Activated B cell treated with CpG ODN at 0.5 μM for 24 hours (primary cell): ENCODE measurements at places on chromosomes 3 and 15. TPM values are rescaled to one million over a fixed set of nuclear protein-coding genes. Genes with fewer than 3 reads are reported as not detected.

Gene CCR8
- not detected in 2 replicates for total RNA-seq

Gene IGSF11
- not detected in 2 replicates for total RNA-seq

Gene XYLB
- 1.3 and 1.8 TPM in 2 replicates for total RNA-seq

Gene GOLGA6L10
- total RNA-seq = 1.2 and 1.4 TPM in 2 replicates

Gene PRTG
- not detected in 2 replicates for total RNA-seq

- no peak for DNase-seq
Observed at GRCh38 chr3:173920386-173920785, 522.8 kb downstream of the NLGN1 start.

GRCh38 chr3:30231277-30232141 is 374.9 kb upstream of the TGFBR2 start:
- no peak for DNase-seq

- no peak for DNase-seq
Observed at GRCh38 chr3:104126463-104126862, 1240.2 kb upstream of the ALCAM start.

- no peak for DNase-seq
Observed at GRCh38 chr3:134148534-134148933, 102.1 kb downstream of the RYK start.

DNA sequence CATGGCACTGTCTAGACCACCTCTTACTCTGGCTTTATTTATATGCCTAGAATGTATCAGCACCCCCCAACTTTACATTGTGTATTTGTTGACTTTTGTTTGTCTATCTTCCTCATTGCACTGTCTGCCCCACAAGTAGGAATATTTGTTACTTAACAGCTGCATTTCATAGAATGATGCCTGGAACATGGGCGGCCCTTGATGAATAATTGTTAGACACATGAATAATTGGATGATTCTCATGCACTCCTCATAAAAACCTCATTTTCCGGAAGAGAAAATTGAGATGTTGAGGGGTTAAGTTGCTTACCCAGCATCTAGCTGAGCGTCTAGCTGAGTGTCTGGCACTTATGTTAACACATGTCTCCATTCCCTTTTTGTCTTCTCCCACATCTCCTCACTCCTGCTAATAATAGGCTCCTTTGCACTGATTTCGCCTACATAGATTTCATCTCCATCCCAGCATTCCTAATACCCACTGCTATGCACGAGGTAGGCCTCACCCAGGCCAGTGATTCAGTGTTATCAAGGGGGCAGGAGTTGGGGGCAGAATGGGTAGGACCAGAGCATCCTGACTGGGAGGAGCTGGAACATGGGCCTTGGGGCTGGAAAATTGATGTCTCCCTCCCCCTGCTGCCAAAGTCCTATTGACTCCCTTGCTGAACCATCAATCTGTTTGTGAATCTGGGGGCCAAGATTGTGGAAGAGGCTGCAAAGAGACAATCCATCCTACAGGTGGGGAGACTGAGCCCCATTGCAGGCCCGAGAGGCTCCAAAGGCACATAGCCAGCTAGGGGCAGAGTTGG is 7.8 kb upstream of the WNT7A start:
- DNase-seq = no peak

- DNase-seq = no peak
Observed at GRCh38 chr3:67291287-67292252, 293.5 kb downstream of the KBTBD8 start.

- no peak for DNase-seq
Observed at GRCh38 chr3:197446700-197447056, 109.1 kb downstream of the BDH1 start.

DNA sequence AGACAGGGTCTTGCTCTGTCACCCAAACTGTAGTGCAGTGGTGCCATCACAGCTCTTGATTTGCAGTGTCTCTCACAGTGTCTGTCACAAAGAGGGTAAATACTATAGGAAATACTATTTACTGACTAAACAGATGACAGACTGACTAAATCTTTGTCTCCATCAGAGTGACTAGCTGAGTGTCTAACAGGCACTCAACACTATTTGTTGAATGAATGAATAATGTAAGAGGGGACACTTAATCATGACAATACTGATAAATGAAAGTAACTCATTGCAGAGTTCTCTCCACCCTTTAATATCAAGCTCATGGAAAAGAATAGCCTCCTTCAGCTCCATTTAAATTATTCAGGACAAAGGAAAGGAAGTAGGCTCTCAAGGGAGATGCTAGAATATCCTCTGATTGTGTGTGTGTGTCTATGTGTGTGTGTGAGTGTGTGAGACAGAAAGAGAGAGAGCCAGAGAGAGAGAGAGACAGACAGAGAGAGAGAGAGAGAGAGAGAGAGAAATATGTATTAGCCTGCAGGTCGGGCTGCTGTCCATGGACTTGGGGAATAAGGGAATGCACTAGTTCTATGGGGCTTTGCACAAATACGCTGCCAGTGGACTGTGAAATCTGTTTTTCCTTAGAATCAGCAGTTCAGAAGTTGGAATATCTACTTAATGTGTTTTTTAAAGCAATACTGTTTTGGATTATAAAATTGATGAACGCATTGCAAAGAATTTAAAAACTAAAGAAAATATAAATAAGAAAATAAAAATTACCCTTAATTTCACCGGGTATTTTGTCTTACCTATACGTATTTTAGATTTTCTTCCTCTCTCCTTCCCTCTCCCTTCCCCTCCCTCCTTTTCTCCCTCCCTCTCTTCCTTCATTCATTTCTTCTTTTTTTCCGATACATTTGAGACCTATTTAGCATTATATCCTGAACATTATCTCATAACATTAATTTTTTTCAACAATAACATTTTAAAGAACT is 132.9 kb upstream of the LRIG1 start:
- DNase-seq = no peak
